RCC 7860 (cell line): ENCODE measurements at places on chromosomes 11 and 22.

DNA sequence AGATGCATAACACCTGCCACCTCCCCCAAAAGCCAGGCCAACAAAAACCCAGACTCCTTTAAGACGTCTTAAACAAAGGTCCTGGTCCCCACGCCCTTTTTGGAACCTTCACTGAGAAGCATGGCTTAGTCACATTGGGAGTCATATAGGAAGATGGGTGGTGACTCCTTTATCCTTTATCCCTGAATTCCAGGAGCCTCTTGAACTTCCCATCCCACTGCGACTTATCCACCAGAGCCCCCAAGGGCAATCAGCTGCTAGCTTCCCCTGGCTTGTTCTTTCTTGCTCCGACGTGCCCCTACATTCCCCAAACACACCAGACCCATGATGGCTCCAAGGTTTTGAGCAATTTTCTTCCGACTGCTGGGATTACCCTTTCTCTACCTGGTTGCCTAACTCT is 567.0 kb upstream of the CADM1 start:
- no peak for DNase-seq

DNA sequence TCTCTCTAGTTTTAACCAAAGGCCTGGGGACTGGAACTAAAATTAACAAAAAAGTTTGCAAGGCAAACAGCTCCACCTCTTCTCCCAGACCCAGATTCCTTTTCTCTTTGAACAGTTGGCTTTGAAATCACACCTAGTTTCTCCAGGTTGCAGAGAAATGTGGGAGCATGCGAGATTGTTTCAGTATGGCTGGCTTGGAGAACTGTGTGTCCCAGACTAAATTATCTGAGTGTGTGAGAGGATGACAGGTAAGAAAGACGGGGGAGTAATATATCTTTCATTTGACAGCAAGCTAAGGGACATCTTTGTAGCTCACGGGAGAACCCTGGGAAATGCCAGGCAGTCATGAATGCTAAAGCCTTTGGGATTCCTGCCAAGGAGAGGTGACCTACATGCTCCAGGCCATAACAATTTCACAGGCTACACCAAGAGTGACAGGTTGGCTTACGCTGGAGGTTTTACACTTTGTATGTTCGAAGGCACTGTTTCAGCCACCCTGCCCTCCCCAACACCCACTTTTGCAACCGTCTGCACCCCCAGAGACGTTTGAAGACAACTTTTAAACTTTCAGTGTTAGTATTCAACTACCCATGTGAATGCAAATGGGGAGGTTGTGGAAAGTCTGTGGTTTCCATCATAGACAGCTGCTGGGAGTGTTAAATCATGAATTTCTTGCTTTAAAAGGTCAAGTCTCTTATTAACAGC is 109.3 kb upstream of the SNX19 start:
- DNase-seq, result no peak

DNA sequence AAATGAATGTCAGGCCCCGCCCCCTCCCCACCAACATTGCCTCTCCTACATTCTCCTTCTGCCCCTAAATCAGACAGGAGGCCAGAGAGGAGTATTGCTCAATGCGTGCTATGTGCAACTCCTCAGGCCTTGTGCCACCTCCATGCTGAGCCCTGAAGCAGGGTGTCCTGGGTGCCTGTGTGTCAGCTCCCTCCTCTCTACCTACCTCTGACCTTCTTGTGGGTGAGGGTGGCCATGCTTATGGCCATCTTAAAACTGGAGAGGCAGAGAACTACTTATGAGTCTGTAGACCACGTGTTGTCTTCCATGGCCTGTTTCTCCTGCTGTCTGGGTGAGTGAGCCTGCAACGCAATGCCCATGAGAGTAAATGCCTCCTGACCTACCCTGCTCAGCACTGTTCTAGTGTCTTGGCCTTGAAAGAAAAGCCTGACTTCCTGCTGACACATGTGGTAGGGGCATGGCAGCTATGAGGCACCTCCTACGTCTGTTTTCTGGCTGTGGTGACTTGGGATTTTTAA is 10.5 kb downstream of the MCAM start:
- no peak for DNase-seq

DNA sequence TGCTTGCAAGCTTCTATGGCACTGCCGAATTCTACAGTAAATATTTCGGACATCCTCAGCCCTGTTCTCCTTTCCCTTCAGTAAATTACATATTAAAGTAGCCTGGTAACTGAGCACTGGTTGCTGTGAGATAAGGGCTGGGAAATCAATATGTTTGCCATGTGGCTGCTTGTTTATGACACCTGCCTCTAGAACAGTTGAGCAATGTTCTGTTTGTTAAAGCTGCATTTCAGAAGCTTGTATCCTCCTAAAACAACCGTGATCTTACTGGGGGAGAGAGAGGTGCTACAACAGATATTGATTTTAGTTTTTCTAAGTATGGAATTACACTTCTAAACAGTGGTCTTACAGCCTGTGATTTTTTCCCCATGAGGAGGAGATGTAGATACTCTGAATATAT is 39.4 kb downstream of the ZBTB16 start:
- DNase-seq, result no peak

GRCh38 chr11:130427581-130428315 is 661 bp downstream of the ADAMTS8 start:
- no peak for DNase-seq

GRCh38 chr22:50048061-50048765 is 9.9 kb downstream of the TTLL8 start:
- no peak for DNase-seq

GRCh38 chr11:128323381-128323780 is 264.0 kb downstream of the ETS1 start:
- DNase-seq, result no peak

GRCh38 chr11:88501541-88501940 is 164.0 kb upstream of the CTSC start:
- DNase-seq, result no peak

GRCh38 chr11:61749591-61750217 is 2.7 kb upstream of the MYRF start:
- DNase-seq, result no peak
